ENCODE measurements at places on chromosomes 2 and 18.

- no peak for DNase-seq
These were observed 37.8 kb downstream of the MAL start for GRCh38 chr2:95063086-95063958.

- DNase-seq: no peak
These were observed 51.0 kb downstream of the NPAS2 start for GRCh38 chr2:100870652-100871531.

- no peak for DNase-seq
These were observed 27.6 kb upstream of the NEMP2 start for GRCh38 chr2:190562121-190562520.

GRCh38 chr2:112768432-112768831, 4.0 kb upstream of the CKAP2L start:
- no peak for DNase-seq

- no peak for DNase-seq
These were observed at the start of gene DAW1 for GRCh38 chr2:227871375-227871791. TSS of gene DAW1 (plus strand) at chr2:227871631. CDS start at chr2:227871690, 59 bp downstream.

DNA sequence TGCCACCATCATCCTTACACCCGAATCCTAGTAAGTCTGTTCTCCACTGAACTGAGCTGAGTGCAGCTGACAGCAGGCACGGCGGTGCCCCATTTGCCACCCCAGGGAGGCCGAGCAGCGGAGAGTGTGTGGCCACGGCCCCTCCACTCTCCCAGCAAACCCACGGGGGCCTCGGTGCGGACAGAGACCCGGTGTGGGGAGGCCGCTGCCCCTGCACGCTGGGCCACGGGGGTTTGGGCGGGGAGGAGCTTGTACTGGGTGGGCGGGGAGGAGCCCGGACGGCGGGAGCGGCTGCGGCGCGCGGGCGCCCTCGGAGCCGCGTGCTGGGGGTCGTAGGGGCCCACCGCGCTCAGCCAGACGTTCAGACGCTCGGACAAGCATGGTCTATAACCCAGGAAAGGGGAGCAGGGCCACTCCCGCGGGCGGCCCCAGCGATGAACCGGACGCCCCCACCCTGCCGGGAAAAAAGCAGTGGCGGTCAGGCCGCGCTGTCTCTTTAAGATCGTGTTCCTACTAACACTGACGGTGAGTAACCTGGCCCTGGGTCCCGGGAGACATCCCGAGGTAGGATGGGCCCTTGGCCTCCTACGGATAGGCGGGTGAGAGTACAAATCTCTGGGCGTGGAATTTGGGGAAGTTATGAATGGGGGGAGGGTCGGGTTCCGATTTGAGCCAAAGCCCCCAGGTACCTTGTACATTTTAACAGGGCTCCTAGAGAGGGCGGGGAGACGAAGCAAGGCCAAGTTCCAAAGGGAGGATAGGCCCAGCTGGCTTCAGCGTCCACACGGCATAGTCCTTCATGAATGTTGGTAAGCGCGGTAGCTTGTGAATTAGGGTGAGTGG, at the start of gene ITPRIPL1:
Gene ITPRIPL1 (plus strand): TSS at position 277 of the 843 bp plus-strand sequence. CDS start 523 bp downstream, at position 800.
- DNase-seq: no peak

DNA sequence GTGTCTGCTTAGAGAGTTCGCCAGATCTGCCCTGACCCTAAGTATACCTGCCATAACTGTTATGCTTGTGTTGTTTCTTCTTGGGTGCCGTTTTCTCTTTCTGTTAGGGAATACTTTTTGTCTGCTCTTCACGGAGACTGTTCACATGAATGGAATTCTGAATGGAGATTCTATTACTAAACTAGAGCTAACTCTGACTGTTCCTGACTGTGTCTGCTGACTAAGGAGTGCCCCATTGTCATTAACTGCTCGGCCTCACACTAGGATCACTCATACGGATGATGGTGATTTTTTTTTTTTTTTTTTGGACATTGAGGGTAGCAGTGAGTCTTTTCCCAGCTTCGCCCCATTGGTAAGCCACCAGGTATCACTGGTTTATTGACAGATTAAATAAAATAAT, 104.8 kb upstream of the SLC8A1 start:
- DNase-seq: no peak

- DNase-seq: no peak
These were observed 88.9 kb upstream of the SERPINE2 start for GRCh38 chr2:224127871-224128501.

GRCh38 chr2:166181813-166182154, 54.0 kb upstream of the SCN1A start:
- DNase-seq: no peak

DNA sequence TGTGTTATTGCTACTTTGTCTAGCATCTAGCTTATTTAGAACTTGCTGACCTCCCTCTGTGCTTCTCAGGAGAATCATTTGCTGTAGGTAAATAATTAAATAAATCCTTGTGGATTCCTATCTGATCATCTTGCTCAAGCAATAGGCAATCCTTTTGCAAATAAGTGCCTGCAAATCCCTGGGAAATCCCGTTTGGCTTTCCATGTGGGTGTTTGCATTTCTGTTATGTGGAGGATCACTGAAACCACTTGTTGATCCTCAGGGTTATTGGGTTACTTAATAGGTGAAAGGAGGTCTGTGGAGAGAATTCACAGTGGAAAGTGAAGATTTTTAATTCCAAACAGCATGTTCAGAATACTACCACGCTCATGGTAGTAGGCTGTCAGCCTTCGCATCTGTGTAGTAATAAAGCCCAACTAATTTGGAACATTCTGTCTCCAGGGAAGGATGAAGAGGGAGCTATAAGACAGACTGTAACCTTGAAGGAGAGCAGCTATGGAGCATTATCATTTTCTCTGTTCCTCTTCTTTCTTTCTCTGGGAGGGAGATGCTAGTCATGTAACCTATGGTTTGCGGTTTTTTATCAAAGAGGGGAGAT, 72.5 kb downstream of the GULP1 start:
- no peak for DNase-seq

- no peak for DNase-seq
These were observed 5.9 kb downstream of the ARID5A start for GRCh38 chr2:96542357-96542977.

GRCh38 chr18:52403291-52404021, 63.5 kb downstream of the DCC start:
- no peak for DNase-seq

- DNase-seq: no peak
These were observed 21.2 kb downstream of the ALS2 start for GRCh38 chr2:201759567-201759966.

GRCh38 chr2:240972636-240973521, 25.5 kb upstream of the SNED1 start:
- no peak for DNase-seq

DNA sequence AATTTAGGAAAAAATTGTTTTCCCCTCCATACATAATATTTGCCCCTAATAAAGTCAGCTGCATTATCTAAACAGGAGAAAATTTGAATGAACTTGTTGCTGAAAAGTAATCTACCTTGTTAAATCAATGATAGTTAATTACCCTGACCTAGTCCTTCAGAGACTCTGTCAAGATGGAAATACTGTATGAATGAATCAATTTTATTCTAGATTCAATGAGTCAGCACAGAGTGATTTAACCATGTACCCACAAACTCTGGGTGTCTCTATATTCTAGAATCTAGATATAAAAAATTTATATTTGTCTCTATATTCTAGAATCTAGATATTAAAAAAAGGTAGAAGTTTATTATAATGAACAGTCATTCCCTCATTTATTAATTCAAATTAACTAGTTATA, 36.2 kb downstream of the NDUFAF7 start:
- DNase-seq: no peak

- no peak for DNase-seq
These were observed 42.1 kb upstream of the DNMT3A start for GRCh38 chr2:25383806-25384205.

GRCh38 chr2:17621781-17622180, 81.3 kb downstream of the VSNL1 start:
- no peak for DNase-seq

DNA sequence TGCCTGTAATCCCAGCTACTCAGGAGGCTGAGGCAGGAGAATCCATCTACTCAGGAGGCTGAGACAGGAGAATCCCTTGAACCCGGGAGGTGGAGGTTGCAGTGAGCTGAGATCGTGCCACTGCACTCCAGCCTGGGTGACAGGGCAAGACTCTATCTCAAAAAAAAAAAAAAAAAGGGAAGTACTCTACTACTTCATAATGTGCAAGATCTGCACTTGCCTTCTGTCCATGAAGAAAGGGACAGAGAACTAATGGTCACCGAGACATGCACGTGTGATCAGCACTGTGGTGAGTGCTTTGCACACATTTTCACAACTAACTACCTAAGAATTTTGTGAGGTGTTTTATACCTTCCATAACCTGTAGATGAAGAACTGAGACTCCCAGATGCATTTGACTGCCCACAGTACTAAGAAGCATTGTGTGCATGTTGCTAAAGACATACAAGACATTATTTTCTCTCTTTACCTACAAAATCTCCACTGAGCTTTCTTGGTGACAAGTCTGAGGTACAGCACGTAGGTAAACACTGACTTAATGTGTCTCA, 784.8 kb upstream of the ID2 start:
- no peak for DNase-seq

DNA sequence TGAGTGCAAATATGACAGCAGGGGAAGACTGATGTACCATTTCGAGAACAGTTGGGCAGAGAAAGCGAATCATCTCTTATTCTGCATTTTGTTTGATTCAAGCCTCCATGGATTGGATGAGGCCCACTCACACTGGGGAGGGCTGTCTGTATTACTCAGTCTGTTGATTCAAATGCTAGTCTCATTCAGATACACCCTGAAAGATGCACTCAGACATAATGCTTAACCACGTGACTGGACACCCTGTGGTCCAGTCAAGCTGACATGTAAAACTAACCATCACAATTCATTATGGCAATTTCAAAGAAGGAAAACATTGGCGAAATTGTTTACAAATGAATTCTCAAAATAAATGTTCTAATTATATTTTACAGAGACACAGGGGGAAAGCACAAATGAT, 1210.2 kb downstream of the DPP10 start:
- DNase-seq: no peak

DNA sequence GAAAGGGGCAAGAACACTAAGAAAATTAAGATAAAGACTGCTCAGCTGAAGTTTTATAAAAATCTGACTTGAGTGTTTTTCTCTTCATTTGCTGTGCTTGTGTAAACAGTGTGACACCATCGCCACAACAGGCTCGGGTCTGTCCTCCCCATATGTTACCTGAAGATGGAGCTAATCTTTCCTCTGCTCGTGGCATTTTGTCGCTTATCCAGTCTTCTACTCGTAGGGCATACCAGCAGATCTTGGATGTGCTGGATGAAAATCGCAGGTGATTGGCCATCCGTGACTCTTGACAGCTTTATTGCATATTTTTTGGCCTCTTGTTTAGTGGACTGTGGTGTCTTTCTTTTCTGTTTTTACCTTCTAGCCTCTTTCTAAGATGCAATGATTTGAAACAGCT, 22.1 kb downstream of the MFF start:
- no peak for DNase-seq

DNA sequence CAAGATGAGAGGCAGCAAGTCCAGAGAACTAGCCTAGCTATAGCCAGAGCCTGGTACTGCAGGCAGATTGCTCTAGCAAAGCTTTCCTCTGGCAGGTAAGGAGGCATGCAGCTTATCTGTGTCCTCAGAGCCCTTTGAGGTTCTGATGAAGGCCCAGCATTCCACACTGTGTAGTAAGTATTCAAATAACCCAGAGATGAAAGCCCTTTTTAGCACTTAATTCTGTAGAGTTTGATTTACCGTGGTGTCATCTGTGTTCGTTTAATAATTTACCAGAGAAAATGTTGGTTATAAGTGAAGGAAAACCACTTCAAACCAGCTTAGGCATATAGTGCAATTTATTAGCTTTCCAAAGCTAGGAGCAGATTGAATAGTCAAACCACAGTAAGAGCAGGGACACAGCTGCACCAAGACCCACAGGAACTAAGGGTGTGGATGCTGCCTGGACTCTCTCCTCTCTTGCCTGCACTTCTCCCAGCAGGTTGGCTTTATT, 226.6 kb downstream of the BABAM2 start:
- no peak for DNase-seq

DNA sequence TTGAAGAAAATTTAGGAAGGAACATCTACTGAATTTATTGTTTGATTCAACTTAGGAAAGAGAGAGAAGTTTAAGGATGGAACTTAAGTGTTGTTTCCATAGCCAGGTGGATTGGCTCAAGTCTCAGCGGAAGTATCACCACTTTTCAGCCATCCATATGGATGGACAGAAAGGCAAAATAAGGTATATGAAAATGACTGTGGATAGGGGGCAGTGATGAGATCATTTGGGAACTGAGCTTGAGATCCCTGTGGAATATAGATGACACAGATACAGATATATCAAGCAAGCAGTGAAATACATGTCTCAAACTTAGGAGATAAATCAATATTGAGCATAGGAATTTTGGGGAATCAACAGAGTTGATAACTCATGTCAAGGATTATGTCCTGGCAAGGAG, 1462.7 kb upstream of the NXPH2 start:
- no peak for DNase-seq

- DNase-seq: no peak
These were observed 26.8 kb downstream of the ATP8B1 start for GRCh38 chr18:57776354-57776753.

- DNase-seq: no peak
These were observed 301.9 kb downstream of the PTH2R start for GRCh38 chr2:208708486-208708885.

DNA sequence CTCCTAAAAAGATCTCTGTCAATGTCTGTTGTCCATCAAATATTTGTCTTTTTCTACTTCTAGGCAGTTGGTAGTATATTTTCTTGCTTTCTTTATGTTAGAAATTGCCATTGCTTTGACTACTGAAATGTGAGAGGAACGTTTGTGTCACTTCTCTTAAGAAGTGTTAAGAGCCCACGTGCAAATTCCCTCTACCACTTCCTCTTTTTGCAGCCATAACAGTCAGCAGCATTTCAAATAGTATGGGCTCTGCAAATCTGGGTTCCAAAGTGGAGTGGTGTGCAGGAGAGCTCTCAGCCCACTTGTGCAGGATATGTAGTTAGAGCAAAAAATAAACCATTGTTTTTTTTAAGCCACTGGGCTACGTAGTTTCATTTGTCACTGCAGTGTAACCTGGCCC, 314.0 kb downstream of the MEIS1 start:
- no peak for DNase-seq

- no peak for DNase-seq
These were observed 180.8 kb upstream of the RAB6C start for GRCh38 chr2:129798626-129799025.

GRCh38 chr2:154623819-154624218, 74.7 kb upstream of the KCNJ3 start:
- no peak for DNase-seq

DNA sequence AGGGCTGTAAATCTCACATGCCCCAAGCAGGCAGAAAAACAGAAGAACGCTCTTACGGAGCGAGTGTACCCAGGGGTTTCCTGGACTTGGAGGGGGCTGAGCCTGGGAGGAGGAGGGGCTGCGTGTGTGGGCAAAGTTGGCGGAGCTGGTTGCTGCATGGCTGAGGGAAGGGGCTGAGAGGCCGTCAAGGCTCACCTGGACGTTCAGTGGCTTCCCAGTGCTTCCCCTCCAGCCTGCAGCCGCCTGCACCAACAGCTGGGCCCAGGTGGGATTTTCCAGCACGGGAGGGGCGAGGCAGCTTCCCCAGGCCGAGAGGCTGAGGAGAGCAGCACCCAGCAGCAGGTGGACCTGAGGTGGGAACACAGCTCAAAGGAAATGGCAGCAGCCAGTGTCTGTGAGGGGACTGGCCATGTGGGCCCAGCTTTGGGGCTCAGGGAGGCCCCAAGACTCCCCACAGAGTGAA, 70.6 kb upstream of the CTDP1 start:
- DNase-seq: no peak

Measured in brain pericyte (primary cell).